Right cardiac atrium (tissue), 5 donors: ENCODE measurements at places on chromosomes 13 and 19. TPM values are rescaled to one million over a fixed set of nuclear protein-coding genes. Genes with fewer than 3 reads are reported as not detected.

IGFL2 gene
- polyA plus RNA-seq, result 0.14 TPM

RYR1 gene
- 1.1 TPM for polyA plus RNA-seq

KLK15 gene
- polyA plus RNA-seq, result not detected

PTH2 gene
- not detected for polyA plus RNA-seq

TUBA3C gene
- polyA plus RNA-seq, result 0.14 TPM

GPR183 gene
- polyA plus RNA-seq, result 14.5 TPM

ZNF471 gene
- polyA plus RNA-seq, result 2.8 TPM

USHBP1 gene
- 10.1 TPM for polyA plus RNA-seq

COX7A1 gene
- polyA plus RNA-seq, result 1,566 TPM

CEACAM1 gene
- 2.6 TPM for polyA plus RNA-seq

IRF2BP1 gene
- 17.5 TPM for polyA plus RNA-seq

PLIN5 gene
- 33.9 TPM for polyA plus RNA-seq

ZNF296 gene
- 0.25 TPM for polyA plus RNA-seq

SLC10A2 gene
- polyA plus RNA-seq, result not detected

ANGPTL8 gene
- polyA plus RNA-seq, result 4.8 TPM

DAND5 gene
- polyA plus RNA-seq, result 7.0 TPM

USPL1 gene
- 5.7 TPM for polyA plus RNA-seq

PLPPR2 gene
- 19.7 TPM for polyA plus RNA-seq

ZBTB32 gene
- polyA plus RNA-seq, result not detected

PEG3 gene
- polyA plus RNA-seq, result 3.1 TPM

IFNL2 gene
- not detected for polyA plus RNA-seq

GPR4 gene
- polyA plus RNA-seq, result 7.7 TPM

ZNF136 gene
- 3.6 TPM for polyA plus RNA-seq

ZNF497 gene
- 0.27 TPM for polyA plus RNA-seq

DIRAS1 gene
- polyA plus RNA-seq, result 155 TPM

ZNF229 gene
- 3.3 TPM for polyA plus RNA-seq

JSRP1 gene
- 0.75 TPM for polyA plus RNA-seq

MCOLN1 gene
- 20.7 TPM for polyA plus RNA-seq

XPO4 gene
- polyA plus RNA-seq, result 2.9 TPM

ADGRE3 gene
- not detected for polyA plus RNA-seq

HNRNPUL1 gene
- 89.4 TPM for polyA plus RNA-seq

GPC5 gene
- 1.6 TPM for polyA plus RNA-seq

APLP1 gene
- polyA plus RNA-seq, result 33.2 TPM

DIAPH3 gene
- polyA plus RNA-seq, result 0.09 TPM

ZNF799 gene
- 2.1 TPM for polyA plus RNA-seq

ARL11 gene
- 0.32 TPM for polyA plus RNA-seq

PTPRH gene
- polyA plus RNA-seq, result 0.72 TPM

C19orf67 gene
- not detected for polyA plus RNA-seq

KCNC3 gene
- polyA plus RNA-seq, result 3.3 TPM

CLDN10 gene
- 0.50 TPM for polyA plus RNA-seq

CD37 gene
- polyA plus RNA-seq, result 2.3 TPM

CEACAM19 gene
- 4.4 TPM for polyA plus RNA-seq

NRTN gene
- 31.7 TPM for polyA plus RNA-seq
